Right ventricle myocardium inferior (tissue), 1 donor: ENCODE measurements at places on chromosomes 6 and 20. TPM values are rescaled to one million over a fixed set of nuclear protein-coding genes. Genes with fewer than 3 reads are reported as not detected.

- no peak for DNase-seq
Observed at GRCh38 chr6:13810688-13811446, 3.5 kb downstream of the MCUR1 start.

DNA sequence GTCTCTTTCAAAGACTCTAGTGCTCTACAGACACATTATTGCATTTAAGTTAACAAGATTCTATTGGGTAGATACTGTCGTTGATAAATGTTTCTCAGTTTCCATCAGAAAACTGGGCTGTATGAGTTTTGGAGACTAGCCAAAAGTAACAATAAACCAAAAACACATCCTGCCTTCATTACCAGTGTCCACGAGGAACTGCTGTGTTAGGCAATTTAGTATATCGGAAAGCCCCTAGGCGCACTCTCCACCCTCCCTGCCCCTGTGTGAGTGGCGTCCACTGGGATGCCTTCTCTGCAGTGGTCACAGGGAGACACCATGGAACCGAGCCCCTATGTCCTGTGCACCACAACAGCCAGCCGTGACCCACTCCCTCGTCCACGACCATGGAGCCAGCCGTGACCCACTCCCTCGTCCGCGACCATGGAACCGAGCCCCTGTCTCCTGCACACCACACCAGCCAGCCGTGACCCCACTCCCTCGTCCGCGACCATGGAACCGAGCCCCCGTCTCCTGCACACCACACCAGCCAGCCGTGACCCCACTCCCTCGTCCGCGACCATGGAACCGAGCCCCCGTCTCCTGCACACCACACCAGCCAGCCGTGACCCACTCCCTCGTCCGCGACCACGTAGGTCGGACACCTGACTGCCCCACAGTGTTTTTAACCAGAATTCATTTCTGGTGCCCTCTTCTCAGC is 35.3 kb downstream of the DLL1 start:
- no peak for DNase-seq

GRCh38 chr6:15533379-15534026 is 129.3 kb downstream of the DTNBP1 start:
- no peak for DNase-seq

DNA sequence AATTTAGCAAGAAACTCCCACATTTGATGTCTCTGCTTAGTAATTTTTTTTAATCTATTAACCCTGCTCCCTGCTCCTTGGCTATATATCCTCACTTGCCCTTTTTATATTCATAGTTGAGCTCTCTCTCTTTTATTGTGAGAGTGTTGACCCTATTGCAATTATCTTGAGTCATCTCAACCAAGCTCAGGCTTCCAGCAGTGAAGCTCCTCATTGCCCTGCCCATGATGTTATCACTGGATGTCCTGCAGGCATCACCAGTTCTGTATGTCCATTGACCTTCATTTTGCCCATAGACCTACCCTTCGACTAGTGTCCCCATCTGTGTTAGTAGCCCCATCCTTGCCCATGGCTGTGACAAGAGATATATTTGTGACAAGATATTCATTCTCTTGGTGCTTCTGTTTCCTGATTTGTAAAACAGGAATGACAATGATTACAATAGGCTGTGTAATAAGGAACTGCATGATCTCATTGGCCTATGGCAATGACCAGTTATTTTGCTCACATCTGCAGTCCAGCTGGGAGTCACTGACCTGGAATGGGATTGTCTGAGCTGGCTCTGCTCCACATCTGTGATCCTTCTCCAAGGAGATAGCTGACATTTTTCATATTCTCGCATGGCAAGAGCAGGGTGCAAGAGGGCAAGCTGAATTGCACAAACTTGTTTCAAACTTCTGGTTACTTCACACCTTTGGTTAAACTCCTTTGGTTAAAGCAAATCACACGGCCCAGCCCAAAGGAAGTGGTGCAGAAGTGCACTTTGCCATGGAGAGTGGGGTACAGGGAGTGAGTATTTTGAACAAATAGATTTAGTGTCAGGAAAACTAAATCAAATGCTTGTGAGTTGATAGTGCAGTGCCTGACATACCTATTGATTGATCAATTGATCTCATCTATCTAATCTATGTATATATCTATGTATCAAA is 47.7 kb upstream of the CST5 start:
- DNase-seq, result no peak

- no peak for DNase-seq
Observed at GRCh38 chr6:143054329-143054728, 6.4 kb upstream of the AIG1 start.

GRCh38 chr20:20992686-20993360 is 113.3 kb downstream of the LINC00237 start:
- DNase-seq, result no peak

DNA sequence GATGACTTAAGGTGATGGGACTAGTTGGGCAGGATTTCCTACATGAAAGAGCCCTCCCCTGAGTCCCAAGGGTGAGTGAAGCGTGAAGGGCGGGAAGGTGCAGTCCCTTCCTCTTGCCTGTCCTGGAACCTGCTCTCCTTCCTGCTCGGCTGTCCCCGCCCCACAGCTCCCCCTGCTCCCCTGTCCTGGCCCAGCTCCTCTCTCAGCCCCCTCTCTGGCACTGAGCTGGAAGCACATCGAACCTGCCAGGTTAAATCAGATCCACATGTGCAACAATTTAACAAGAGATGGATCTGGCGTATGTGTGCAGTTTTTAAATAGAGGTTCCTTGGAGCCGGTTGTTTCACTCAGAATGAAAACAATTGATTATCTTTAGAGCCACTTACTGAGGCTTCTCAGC is 95.0 kb downstream of the LRFN2 start:
- no peak for DNase-seq

DNA sequence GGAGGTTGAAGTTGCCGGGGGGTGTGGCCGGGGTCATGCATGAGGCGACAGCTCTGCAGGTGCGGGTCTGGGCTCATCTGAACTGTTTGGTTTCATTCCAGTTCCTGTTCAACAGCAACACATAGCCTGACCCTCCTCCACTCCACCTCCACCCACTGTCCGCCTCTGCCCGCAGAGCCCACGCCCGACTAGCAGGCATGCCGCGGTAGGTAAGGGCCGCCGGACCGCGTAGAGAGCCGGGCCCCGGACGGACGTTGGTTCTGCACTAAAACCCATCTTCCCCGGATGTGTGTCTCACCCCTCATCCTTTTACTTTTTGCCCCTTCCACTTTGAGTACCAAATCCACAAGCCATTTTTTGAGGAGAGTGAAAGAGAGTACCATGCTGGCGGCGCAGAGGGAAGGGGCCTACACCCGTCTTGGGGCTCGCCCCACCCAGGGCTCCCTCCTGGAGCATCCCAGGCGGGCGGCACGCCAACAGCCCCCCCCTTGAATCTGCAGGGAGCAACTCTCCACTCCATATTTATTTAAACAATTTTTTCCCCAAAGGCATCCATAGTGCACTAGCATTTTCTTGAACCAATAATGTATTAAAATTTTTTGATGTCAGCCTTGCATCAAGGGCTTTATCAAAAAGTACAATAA is 72.5 kb downstream of the PTPN1 start:
- no peak for DNase-seq

DNA sequence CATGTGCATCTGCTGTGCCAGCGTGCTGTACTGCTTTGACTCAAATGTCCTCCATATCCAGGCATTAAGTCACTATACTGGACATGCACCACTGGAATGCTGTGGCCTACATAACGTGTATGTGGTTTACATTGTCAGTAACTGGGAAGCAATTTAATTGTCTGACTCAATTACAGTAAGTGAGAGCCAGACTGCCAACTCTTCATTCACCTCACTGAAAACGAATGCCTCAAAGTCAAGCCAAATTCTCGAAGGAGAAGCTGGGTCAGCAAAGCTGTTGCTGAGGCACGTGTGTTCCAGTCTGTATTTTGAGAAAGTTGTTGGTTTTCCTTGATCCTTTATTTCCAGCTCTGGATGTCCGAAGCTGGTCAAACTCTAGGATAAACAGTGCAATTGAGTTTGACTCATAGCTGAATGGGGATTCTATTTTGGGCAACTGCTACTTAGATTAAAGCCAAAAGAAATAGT is 534.3 kb downstream of the COL12A1 start:
- DNase-seq, result no peak

RAB32 gene
- total RNA-seq, result 7.6 TPM

PPP1R3G gene
- total RNA-seq, result 13.1 TPM
